ENCODE measurements at places on chromosomes 3 and 15.

DNA sequence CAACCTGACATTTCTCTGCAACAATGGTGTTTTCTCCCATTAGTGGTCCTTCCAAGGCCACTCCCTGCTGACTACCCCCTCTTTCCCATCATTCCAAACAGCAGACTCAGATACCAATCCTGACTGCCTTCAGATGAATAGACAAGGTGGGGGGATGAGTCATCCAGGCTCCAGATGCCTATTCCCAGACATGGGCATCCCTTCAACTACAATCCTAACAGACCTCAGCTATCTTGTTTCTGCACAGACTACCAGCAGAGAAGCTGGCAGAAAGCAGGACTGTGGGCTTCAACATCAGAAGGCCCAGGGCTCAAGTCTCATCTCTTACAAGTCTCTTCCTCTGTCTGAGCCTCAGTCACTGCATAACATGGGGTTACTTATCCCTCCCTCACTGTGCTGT lies 2.2 kb downstream of the RBP1 start:
- no peak for DNase-seq

DNA sequence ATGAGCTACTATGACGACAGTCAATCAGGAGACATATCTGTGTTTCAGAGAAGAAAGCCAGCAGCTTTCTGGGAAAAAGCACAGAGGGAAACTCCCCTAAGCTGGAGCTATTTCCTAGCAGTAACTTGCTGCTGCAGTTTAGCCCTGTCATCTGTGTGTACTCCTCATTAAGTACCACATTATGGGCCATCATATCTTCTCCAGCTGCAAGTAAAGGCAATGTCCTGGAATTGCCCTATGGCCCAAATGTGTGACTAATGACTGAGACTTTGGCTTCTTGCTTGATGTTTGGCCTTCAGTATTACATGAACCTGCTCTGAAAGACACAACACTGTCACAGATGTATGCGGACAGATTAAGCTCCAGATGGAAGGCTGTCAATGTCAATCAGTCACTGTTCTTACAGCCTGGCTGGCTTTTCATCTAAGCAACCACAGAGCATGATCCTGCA lies 190.8 kb downstream of the FHIT start:
- no peak for DNase-seq

DNA sequence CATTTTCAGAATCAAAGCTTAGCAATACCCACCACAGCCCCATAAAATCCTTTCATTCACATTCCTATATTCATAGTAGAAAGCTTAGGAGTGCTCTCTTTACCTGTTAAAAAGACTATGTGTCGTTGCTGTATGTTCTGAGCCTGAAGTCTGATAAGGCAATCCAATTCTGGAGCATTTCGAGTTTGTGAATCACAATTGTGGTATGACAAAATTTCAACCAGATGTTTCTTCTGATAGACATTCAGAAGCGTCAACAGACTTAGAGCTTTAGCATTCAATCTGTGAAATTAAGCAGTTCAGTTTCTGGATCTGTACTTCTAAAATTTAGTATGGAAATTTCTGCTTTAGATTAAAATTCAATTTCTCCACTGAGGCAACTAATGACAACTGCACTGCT lies 58.3 kb downstream of the TASOR start:
- DNase-seq = no peak

- no peak for DNase-seq
Measured at GRCh38 chr3:186624598-186624997, 11.7 kb downstream of the AHSG start.

DNA sequence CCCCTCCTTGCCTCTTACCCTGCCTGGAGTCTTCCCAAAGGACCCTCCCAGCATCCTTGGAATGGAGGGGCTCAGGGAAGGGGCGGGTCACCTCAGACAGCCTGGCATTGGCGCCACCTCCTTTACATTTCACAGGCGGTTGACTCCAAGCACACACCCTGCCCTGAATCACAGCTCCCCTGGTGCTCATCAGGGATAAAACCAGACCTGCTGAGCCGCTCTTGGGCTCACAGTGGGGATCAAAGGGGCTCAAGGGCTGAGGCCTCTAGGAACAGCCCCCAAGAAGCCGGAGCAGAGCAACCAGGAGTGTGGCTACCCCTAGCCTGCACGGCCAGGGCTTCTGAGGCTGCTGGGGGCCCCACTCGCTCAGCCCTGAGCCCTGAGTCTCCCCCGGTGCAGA lies 16.6 kb downstream of the LINGO1 start:
- DNase-seq = no peak

DNA sequence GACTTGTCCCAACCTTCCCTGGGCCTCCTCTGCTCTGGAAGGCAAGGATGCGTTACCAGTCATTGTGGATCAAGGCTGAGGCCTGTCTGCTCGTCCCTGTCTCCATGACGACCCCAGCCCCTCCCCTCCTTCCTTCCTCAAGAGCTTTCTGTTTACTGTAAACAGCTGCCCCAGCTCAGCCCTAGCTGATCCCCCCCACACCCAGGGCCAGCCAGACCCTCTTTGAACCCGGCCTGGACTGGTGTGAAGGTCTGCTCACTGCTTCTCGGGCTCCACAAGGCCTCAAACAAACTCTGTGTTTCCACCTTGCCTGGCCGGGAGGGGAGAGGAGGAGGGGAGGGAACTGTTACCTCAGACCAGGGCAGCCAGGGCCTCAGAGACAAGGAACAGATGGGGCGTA lies 16.9 kb downstream of the VPS18 start:
- DNase-seq = no peak

GRCh38 chr3:177089901-177090300 lies 107.4 kb downstream of the TBL1XR1 start:
- no peak for DNase-seq

DNA sequence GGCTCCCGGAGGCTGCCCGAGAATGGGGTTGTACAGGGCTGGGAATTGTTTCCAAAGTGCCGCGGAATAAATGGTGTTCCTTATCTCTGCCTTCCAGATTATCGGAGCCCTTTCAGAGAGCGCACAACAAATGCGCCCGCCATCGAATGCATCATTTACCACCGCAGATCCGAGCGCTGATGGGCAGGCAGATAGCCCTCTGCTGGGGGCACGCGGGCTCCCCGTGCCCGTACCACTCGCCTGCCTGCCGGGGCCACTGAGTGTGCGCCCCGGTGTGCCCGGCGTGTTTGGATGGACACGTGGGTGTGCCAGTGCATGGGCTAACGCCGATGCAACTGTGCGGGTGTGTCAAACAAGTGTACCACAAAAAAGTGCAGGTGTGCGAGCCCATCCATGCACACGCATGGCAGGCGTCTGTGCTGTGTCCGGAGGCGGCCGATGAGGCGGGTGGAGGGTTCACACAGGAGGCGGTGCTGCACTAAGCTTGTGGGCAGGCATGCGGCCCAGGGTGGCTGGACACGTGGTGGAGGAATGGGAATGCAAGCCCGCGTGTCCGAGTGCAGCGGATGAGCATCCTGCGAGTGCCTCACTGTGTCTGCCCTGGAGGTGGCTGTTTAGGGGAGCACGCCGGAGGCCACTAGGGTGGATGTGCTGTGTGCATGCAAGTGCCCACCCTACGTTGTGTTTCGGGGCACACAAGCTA lies 3.8 kb upstream of the GATA2 start:
- no peak for DNase-seq

DNA sequence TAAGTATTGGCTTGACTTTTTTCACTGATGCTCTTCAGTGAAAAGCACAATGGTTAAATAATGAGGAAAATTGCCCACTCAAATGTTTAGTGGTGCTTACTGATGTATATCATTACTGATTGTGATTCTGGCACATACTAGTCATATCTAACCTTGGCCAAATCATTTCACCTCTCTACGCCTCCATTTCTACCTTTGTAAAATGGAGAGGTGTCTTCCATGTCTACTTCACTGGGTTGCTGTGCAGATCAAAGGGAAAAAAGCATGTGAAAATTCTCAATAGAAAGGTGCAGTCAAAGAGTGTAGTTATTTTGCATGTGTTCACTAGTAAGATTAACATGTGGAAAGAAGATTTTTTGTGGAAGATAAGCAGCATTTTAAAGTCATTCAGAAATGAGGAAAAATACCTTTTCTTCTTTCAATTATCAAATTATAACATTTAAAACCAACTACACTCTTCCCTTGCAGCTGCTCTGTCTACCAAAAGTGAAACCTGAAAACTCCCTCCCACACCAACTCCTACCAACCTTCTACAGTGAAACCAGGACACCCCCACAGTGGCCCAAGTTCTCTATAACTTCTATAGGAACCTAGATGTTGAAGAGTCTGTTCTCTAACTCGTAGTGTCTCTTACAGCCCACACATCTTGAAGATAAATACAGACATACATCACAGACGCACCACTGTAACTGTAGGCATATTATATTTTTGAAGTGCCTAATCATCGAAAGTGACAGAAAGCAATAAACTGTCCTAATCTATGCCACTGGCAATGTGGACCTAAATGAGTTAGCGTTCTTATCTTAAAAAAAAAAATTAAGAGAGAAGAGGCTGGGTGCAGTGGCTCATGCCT lies 1.4 kb downstream of the CD200R1 start:
- no peak for DNase-seq

- no peak for DNase-seq
Measured at GRCh38 chr15:68149059-68149458, 56.1 kb downstream of the CALML4 start.

DNA sequence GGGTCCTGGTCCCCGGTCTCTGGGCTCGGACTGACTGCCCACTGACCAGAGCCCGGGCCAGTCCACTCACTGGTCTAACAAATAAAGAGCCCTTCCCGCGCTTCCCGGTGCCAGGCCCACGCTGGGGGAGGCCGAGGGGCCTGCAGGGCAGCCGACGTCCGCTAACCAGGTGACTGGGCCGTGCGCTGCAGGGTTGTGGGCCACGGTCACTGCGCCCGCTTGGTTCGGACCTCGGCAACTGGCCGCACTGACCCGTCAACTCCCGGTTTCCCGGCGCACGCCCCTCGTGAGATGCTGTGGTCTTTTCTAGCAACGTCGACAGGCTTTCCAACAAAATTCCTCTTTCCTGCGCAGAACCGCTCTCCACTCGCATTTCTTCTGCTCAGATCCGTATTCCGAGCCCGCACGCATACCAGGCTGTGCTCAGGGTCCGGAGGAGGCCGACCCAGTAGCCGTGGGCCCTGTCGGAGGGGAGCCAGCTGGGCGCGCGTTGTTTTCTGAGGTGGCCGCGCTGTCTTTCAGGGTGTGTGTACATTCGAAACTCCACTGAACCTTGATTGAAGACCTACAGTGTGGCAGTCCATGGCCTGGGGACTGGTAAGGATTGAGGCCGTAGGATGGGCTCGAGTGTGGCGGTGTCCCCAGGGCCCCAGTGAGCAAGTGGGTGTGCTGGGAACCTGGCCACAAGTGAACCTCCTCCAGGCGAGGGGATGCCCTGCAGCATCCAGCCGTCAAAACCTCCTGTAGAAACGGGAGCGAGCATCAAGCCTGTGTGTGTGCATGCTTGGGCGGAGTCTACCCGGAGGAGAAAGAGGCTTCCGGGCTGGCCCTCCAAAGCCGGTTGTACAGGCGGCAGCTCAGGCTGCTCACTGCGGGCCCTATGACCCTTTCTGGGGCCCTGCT lies 875 bp upstream of the NT5DC2 start:
- DNase-seq = no peak

- DNase-seq = no peak
Measured at GRCh38 chr3:136270179-136270578, 20.0 kb downstream of the PCCB start.

DNA sequence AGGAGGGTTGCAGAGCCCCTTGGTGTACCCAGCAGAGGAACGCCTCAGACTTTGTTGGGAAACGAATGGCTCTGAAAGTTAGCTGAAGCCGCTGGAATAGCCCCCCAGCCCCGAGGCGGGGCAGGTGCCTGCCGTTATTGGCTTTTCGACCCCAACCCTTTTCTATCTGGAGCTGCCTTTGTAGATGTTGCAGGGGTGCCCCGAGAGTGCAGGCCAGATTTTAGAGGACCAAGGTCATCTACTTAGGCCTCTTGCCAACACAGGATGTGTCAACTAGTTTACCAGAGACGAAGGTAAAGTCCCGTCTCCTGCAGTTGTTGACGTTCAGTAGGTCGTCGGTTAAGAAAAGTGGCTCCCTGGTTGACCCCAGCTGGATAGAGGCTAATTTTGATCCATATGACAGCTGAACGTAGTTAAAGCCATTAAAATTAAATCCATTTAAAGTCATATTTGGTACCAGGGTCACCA lies 579 bp upstream of the UBE3A start:
- DNase-seq = no peak

Measured in nucleus accumbens (tissue), 56 donors.